ENCODE measurements at places on chromosomes 3 and 15. TPM values are rescaled to one million over a fixed set of nuclear protein-coding genes. Genes with fewer than 3 reads are reported as not detected.
A peak's percentile ranks its signal among the peaks of the same experiment; 100 is the strongest.

DNA sequence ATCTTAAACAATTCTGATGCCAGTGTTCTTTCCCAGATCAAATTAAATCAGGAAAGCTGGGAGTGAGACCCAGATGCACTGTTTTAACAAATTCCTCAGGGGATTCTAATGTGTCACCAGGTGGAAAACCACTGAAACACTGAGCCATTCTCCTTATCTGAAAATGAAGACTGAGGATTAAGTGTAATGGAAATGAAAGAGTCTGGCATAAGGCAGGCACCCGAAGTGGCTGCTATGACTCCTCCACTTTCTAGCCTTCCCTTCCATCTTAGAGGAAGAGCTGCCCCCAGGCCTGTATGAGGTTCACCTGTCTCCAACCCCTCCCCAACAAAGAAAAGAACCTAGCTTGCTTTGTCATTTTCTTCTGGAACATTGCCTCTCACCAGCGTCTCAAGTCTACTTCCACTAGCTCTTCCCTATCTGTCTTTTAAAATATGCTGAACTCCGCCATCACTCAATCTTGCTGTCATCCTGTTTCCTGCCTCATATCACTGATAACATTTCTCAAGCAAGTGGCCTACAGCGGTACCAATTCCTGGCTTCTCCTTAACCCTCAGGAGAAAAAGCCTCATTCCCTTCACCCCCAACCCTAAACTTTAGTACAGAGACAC, 13.7 kb upstream of the ABHD2 start:
- no peak for DNase-seq
- H3K36me3 ChIP-seq, result no peaks in the 10 kb centered on the region
- no peak overlapping the region for H3K27ac ChIP-seq
- H3K4me1 ChIP-seq, result no peaks in the 10 kb centered on the region
- H3K27me3 ChIP-seq, result no peaks in the 10 kb centered on the region

DNA sequence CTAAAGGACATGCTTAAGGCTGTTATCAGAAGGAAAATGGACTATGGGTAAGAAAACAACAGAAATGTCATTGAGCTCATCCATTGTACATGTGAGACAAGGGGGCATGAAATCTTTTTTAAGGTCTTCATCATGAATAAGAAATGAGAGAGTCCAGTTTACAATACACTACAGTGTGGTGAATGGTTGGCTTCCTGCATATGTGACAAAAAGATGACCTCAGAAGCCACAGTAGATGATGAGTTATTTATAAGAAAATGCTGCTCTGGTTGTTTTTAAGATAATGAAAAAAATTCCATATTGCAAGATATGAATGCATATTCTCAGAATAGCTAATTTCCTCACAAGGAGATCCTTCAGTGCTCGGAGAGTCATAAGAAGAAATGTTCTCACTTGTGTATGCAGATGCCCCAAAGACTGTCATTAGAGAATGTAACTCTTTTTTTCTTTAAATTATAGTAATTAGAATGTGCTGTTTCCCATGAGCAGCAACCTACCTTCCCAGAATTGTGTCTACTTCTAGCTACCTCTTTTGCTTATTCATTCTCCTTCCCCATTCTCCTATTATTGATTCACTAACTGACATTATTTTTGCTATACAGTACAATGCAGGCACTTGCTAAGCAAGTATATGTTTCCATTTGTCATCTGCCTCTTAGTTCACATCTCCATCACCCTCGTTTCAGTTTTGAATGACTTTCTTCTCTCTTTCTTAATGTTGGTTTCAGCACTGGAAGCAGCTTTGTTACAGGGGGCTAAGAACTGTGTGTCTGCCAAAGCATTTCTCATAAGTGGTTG, 152.0 kb upstream of the PEX5L start:
- no peak overlapping the region for H3K4me3 ChIP-seq
- no peaks in the 10 kb centered on the region for H3K4me1 ChIP-seq
- no peaks in the 10 kb centered on the region for H3K36me3 ChIP-seq
- H3K27ac ChIP-seq, result no peak overlapping the region

- no peak overlapping the region for H3K4me3 ChIP-seq
- H3K4me1 ChIP-seq, result no peaks in the 10 kb centered on the region
- no peaks in the 10 kb centered on the region for H3K27me3 ChIP-seq
- no peak overlapping the region for H3K27ac ChIP-seq
Observed at GRCh38 chr3:127052121-127052561, 69.2 kb downstream of the PLXNA1 start.

GRCh38 chr3:17181413-17181907, 296.7 kb downstream of the PLCL2 start:
- H3K27ac ChIP-seq, result no peak overlapping the region
- DNase-seq, result no peak
- H3K4me3 ChIP-seq, result no peak overlapping the region
- peaks cover 20% of the 10 kb centered on the region for H3K36me3 ChIP-seq
- H3K27me3 ChIP-seq, result no peaks in the 10 kb centered on the region

DNA sequence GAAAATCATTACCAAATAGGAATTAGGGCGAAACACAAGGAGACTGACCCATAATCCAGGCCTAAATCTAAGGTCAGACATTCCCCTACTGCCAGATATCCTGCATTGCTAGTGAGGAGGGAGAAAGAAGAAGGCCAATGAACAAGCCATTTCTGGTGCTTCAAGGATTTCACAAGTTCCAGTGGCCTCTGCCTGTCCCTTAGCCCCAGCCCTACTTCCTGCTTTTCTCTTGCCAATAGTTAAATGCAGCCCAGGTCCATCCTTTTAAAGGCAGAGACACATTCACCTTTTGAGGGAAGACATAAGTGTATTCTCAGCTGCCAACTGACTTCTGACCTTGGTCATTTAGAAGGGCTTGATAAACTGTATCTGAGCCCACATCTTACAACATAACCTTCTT, 135.8 kb downstream of the ZNF621 start:
- no peaks in the 10 kb centered on the region for H3K36me3 ChIP-seq
- H3K4me1 ChIP-seq, result no peaks in the 10 kb centered on the region
- H3K27ac ChIP-seq, result no peak overlapping the region
- no peaks in the 10 kb centered on the region for H3K27me3 ChIP-seq

- H3K27me3 ChIP-seq, result no peaks in the 10 kb centered on the region
- peak overlapping the region; percentile 17 for H3K27ac ChIP-seq
- peak; percentile 76 for DNase-seq
- H3K36me3 ChIP-seq, result no peaks in the 10 kb centered on the region
Observed at GRCh38 chr3:140186421-140186920, 251.5 kb downstream of the CLSTN2 start.

GRCh38 chr3:134477938-134478337, 7.8 kb downstream of the ANAPC13 start:
- H3K27me3 ChIP-seq, result no peaks in the 10 kb centered on the region
- peaks cover 65% of the 10 kb centered on the region for H3K36me3 ChIP-seq
- peaks cover 44% of the 10 kb centered on the region for H3K4me1 ChIP-seq
- DNase-seq, result peak; percentile 38

GRCh38 chr15:89075101-89075640, 13.1 kb upstream of the ABHD2 start:
- H3K4me3 ChIP-seq, result no peak overlapping the region
- no peaks in the 10 kb centered on the region for H3K27me3 ChIP-seq
- H3K4me1 ChIP-seq, result no peaks in the 10 kb centered on the region
- no peak overlapping the region for H3K27ac ChIP-seq
- H3K36me3 ChIP-seq, result no peaks in the 10 kb centered on the region

- no peak overlapping the region for H3K4me3 ChIP-seq
- H3K27ac ChIP-seq, result no peak overlapping the region
- H3K36me3 ChIP-seq, result no peaks in the 10 kb centered on the region
- H3K4me1 ChIP-seq, result peaks cover 7% of the 10 kb centered on the region
- H3K27me3 ChIP-seq, result no peaks in the 10 kb centered on the region
- peak; percentile 64 for DNase-seq
Observed at GRCh38 chr3:42247576-42248027, 18.4 kb downstream of the CCK start.

GRCh38 chr15:90915216-90915807, 12.2 kb downstream of the MAN2A2 start:
- H3K36me3 ChIP-seq, result peaks cover 100% of the 10 kb centered on the region
- no peak overlapping the region for H3K27ac ChIP-seq
- no peaks in the 10 kb centered on the region for H3K4me1 ChIP-seq
- DNase-seq, result no peak
- H3K4me3 ChIP-seq, result no peak overlapping the region

- H3K36me3 ChIP-seq, result no peaks in the 10 kb centered on the region
- no peaks in the 10 kb centered on the region for H3K27me3 ChIP-seq
- no peak overlapping the region for H3K4me3 ChIP-seq
- H3K4me1 ChIP-seq, result no peaks in the 10 kb centered on the region
- H3K27ac ChIP-seq, result no peak overlapping the region
Observed at GRCh38 chr15:81863162-81863561, 182.7 kb downstream of the MEX3B start.

DNA sequence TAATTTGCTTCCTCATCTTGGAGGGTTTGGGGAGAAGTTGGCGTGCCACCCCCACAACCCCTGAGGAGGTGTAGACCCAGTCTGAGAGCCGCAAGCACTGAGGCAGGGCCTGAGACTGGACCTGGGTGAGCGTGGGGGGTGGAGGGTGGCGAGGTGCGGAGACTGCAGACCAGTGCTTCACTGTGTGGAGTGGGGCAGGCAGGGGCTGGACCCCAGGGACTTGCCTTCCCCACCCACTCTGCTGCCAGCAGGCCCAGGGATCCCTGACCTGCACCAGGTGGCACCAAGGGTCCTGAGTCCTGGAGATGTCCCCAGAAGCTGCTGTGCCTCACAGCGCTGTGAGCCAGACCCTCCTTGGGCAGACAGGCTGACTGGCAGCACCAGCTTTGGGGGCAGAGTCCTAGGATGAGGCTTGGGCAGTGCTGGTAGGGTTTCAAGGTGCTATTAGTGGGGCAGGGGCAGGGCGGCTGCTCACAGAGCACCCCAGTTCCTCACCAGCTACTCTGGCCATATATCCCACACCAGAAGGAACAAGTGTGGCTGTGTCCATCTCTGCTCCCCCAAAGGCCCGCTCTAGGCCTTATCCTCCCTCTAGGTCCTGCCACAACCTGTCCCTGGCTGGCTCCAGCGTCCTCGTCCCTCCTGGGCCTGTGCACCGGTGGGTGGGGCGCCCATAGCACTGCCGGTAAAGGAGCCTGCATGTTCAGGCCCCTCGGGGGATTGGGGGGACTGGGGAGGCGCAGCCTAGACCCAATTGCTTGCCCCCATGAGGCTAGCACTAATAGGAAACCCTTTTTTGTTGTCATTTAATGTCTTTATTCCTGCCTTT, 11.8 kb downstream of the ZBTB47 start:
- H3K27me3 ChIP-seq, result no peaks in the 10 kb centered on the region
- DNase-seq, result no peak
- no peak overlapping the region for H3K4me3 ChIP-seq
- peaks cover 34% of the 10 kb centered on the region for H3K4me1 ChIP-seq
- peak overlapping the region; percentile 24 for H3K27ac ChIP-seq
- H3K36me3 ChIP-seq, result peaks cover 32% of the 10 kb centered on the region

DNA sequence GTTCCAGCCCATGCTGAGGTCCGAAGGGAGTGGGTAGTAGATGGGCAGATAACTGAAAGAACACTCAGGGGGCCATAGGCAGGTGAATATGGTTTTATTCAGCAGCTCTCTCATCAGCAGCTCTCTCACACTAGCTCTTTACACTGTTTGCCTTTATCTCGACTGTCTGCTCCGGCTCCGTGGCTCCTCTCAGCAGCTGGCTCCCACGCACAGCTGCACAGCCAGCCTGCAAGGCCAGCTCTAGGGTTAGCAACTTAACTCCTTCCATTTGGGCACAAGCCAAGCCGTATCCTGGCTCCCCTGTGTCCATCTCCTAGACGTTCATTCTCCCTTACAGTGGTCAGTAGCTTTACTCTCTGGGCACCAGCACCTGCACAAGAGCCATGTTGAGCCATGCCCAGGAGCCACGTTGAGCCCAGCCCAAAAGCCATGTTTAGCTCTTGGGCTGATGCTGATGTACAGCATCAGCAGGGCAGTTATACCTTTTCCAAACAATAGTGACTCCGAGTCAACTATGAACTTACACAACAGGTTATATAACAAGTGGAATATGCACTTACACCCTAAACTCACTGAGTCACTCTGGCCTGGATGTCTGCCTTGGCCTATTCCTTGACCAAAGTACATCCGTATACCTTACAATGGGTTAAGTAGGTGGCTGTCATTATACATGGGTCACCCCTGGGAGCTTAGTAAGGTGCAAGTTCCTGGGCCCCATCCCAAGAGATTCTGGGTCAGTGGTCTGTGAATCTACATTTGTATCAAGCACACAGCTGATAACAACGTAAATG, 34.6 kb upstream of the TOPAZ1 start:
- H3K27ac ChIP-seq, result no peak overlapping the region
- no peak for DNase-seq
- peaks cover 6% of the 10 kb centered on the region for H3K27me3 ChIP-seq
- no peaks in the 10 kb centered on the region for H3K36me3 ChIP-seq
- no peak overlapping the region for H3K4me3 ChIP-seq

DNA sequence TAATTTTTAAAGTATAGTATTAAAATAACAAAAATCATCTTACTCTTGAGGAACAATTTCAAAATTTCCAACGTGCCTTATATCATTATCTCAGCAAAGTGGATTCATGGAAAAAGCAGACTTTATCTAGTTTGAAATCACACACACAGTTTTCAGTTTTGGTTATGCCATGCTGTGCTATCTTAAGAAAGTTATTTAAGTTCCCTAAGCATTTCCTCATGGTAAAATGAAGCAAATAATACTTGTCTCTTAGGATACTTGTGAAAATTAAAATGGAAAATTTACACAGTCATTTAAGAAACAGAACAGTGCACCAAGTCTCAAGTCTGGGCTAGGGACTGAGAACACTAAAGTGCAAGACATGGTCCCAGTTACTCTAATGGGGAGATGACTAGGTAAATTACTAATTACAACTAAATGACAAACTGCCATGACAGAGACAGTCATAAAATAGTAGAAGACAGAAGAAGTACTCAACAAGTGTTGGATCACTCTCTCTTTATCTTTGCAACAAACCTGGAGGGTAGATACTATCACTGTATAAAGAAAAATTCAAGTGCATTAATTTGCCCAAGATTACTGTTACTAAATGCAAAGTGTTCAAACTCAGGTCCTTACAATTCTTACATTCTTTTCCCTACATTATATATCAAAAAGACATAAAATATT, 44.8 kb downstream of the DMXL2 start:
- DNase-seq, result no peak
- H3K4me1 ChIP-seq, result peaks cover 6% of the 10 kb centered on the region
- no peaks in the 10 kb centered on the region for H3K27me3 ChIP-seq
- no peak overlapping the region for H3K4me3 ChIP-seq
- no peaks in the 10 kb centered on the region for H3K36me3 ChIP-seq

DNA sequence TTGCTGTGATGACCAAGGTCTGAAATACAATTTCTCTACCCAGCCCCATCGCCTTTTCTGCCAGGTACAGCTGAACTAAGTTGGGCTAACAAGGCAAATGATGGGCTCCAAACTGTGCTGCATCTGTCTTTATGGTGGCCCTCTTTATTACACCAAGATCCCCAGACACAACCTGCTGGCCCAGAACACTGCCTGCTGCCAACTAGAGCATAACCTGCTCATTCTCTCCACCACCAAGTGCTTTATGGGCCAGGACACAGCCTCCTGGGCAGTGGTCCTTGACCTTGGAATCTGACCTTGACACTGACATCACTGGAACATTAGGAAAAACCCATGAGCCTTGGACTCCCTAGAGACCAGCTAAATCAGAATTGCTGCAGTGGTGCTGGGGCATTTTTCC, 3.3 kb downstream of the LINS1 start:
- H3K4me3 ChIP-seq, result no peak overlapping the region
- no peaks in the 10 kb centered on the region for H3K27me3 ChIP-seq
- DNase-seq, result no peak
- H3K36me3 ChIP-seq, result no peaks in the 10 kb centered on the region
- peaks cover 15% of the 10 kb centered on the region for H3K4me1 ChIP-seq
- H3K27ac ChIP-seq, result no peak overlapping the region

- H3K4me1 ChIP-seq, result peaks cover 14% of the 10 kb centered on the region
- H3K27ac ChIP-seq, result no peak overlapping the region
- H3K36me3 ChIP-seq, result no peaks in the 10 kb centered on the region
- H3K27me3 ChIP-seq, result no peaks in the 10 kb centered on the region
Observed at GRCh38 chr3:174618368-174619080, 240.6 kb upstream of the NAALADL2 start.

GABRB3 gene
- total RNA-seq, result not detected

GOLGA8J gene
- total RNA-seq, result not detected

SLC6A11 gene
- not detected for total RNA-seq

All from stomach (tissue), 19 donors.